Thyroid gland (tissue), 4 donors: ENCODE measurements at places on chromosomes 2 and 18. TPM values are rescaled to one million over a fixed set of nuclear protein-coding genes. Genes with fewer than 3 reads are reported as not detected.

DNA sequence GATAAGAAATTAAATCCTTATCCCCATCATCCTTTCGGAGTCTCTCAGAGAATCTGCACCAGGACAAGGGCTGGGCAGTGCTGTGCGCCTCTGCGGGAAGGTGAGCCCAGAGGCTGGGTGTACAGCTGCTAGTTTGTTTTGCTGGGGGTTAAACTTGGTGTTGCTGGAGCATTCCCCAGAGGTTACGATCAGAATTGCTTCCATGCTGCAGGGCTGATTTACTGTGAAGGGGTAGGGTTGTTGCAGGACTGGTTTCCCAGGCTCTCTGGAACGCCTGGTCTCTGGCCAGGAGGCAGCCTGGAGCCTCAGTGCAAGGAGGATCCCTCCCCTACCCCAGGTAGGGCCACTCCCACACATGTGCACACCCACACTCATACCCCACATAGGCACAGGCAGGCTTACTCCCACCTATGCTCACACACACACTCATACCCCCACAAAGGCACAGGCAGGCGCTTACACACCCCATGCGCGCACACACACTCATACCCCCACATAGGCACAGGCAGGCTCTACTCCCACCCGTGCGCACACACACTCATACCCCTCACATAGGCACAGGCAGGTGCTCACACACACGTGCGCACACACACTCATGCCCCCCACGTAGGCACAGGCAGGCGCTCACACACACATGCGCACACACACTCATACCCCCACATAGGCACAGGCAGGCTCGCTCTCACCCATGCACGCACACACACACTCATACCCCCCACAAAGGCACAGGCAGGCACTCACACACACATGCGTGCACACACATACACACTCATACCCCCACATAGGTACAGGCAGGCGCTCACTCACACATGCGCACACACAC, 11.3 kb downstream of the CNNM4 start:
- H3K4me1 ChIP-seq: peaks cover 37% of the 10 kb centered on the region
- peak overlapping the region; percentile 34 for H3K27ac ChIP-seq
- no peak overlapping the region for H3K4me3 ChIP-seq
- DNase-seq: peak; percentile 78

GRCh38 chr2:223104336-223105132, 52.5 kb downstream of the KCNE4 start:
- H3K4me1 ChIP-seq: peaks cover 14% of the 10 kb centered on the region
- H3K27ac ChIP-seq: no peak overlapping the region
- no peak for DNase-seq
- H3K36me3 ChIP-seq: no peaks in the 10 kb centered on the region
- H3K4me3 ChIP-seq: no peak overlapping the region

Gene EFHD1
- total RNA-seq: 15.1 TPM

DNA sequence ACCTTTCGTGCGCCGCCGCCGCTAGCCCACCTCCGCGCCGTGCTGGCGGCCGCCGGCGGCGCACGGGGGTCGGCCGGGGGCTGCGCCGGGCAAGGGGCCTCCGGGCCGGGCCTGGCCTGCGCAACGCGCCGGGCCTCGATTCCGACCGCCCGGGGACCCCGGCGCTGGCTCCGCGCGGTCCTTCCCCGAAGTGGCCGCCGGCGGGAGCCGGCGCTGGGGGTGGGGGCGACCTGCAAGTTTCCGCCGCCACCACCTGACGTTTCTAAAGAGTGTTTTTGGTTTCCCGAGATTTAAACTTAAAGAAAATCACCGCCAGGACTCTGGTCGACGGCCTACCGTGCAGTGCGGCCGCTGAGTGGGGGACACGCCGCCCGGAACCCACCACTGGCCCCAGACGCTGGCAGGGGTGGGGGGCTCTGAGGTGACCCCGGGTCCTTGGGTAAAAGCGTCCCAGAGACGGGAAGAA, 3.8 kb upstream of the GATA6 start:
- H3K4me3 ChIP-seq: no peak overlapping the region
- peaks cover 21% of the 10 kb centered on the region for H3K4me1 ChIP-seq
- no peaks in the 10 kb centered on the region for H3K36me3 ChIP-seq
- peak overlapping the region; percentile 18 for H3K27ac ChIP-seq
- H3K27me3 ChIP-seq: peaks cover 36% of the 10 kb centered on the region

DNA sequence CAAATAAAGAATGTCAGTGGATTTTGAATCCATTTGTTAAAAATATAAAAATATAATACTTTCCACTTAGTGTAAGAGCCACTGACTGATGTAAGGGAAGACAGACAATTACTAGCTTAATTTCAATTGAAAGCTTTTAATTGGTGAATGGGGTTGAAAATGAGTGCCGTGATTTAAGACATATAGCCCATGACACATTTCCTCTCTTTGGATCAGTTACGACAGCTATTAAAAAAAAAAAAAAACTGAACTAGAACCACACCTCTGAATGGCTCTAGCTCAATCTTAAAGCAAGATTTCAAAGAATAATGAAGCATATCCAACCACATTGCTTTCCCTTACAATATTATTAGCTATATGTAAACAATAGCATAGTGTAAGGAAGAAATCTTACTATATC, 44.0 kb downstream of the CIB4 start:
- H3K36me3 ChIP-seq: no peaks in the 10 kb centered on the region
- no peaks in the 10 kb centered on the region for H3K27me3 ChIP-seq
- H3K4me3 ChIP-seq: no peak overlapping the region
- no peak for DNase-seq
- H3K27ac ChIP-seq: no peak overlapping the region

Gene PLEKHB2
- 87.3 TPM for total RNA-seq

DNA sequence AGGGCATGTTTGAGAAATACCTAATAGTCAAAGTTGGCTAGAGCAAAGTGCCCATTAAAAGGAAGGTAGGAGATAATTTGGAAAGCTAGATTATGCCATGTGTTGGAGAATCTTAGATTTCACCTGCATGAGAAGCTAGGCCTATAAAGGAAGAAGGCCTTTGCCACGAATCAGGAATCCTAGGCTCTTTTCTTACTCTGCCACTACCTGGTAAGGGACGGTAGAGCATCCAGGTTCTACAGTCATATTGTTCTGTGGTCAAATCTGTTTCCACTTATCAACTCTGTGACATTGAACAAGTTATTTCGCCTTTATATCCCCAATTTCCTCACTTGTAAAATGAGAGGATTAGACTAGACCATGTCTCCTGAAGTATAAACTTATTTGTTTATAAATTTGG, 3.6 kb upstream of the KCNJ3 start:
- peaks cover 22% of the 10 kb centered on the region for H3K4me1 ChIP-seq
- H3K27ac ChIP-seq: no peak overlapping the region
- peaks cover 20% of the 10 kb centered on the region for H3K27me3 ChIP-seq
- DNase-seq: no peak
- H3K36me3 ChIP-seq: no peaks in the 10 kb centered on the region

DNA sequence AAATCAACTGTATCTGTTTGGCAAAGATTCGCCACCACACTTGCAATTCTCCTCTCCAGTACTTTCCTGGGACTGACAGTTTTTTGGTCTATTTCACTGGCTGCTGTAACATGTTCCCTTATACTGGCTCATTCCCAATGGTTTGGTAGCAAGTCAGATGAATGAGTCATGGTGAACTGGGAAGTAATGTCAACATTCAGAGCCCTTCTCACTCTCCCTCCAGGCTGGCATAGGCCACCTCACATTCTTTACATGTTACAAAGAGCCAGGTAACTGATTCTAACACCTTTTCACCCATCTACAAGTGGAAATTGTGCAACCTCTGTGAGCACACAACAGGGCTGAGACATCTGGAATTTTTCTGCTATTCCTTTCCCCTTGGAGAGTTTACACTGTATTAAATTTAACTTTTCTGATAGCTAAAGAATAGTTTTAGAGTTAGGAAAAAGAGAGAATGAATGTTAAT, 111.3 kb upstream of the TLK1 start:
- H3K4me3 ChIP-seq: no peak overlapping the region
- peaks cover 16% of the 10 kb centered on the region for H3K4me1 ChIP-seq
- no peaks in the 10 kb centered on the region for H3K36me3 ChIP-seq
- DNase-seq: peak; percentile 84

GRCh38 chr2:10678225-10678624, 11.6 kb downstream of the NOL10 start:
- H3K27ac ChIP-seq: no peak overlapping the region
- DNase-seq: no peak

DNA sequence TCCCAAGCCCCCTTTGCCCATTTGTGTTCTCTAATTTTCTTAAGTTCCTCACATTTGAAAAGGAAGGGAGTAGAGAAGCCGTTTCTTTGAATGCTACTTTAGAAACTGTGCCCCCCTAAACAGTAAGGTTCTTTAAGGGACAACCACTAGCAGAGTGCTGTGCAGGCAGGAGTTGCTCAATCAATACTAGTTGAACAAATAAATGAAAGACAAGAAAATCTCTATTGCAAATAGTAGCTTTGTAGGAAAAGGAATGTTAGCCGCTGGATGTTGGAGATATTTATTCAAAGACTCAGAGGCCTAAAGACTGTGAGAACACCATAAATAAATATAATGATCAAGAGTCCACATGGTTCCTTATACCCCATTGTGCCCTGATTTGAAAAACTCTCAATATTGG, 119.8 kb upstream of the SMAD7 start:
- no peak overlapping the region for H3K27ac ChIP-seq
- no peak overlapping the region for H3K4me3 ChIP-seq
- no peaks in the 10 kb centered on the region for H3K27me3 ChIP-seq
- peaks cover 27% of the 10 kb centered on the region for H3K4me1 ChIP-seq
- DNase-seq: no peak

Gene FAM117B
- total RNA-seq: 8.2 TPM

Gene TMEM37
- total RNA-seq: 49.0 TPM

DNA sequence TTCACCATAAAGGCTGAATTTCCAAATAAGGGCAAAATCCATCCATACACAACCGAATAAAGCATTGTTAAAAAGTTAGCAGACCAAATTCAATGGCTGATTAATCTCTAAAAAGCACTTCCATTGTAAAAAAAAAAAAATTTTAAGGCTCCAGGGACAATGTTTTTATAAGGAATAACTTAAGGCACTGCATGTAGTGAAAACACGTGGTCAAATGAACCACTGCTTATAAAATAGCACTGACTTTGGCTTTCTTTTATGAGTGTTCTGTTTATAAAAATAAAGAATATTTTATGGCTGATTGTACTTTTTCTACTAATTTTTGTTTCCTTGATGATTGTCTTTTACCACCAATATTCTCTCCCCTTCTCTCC, 409.3 kb upstream of the KCNH7 start:
- no peak overlapping the region for H3K4me3 ChIP-seq
- H3K27ac ChIP-seq: peak overlapping the region; percentile 26
- H3K4me1 ChIP-seq: peaks cover 7% of the 10 kb centered on the region
- no peak for DNase-seq

GRCh38 chr2:157231476-157231875, 26.0 kb upstream of the GALNT5 start:
- no peaks in the 10 kb centered on the region for H3K4me1 ChIP-seq
- no peak overlapping the region for H3K4me3 ChIP-seq
- DNase-seq: no peak
- no peaks in the 10 kb centered on the region for H3K36me3 ChIP-seq
- H3K27me3 ChIP-seq: no peaks in the 10 kb centered on the region
